ENCODE measurements at places on chromosomes 12 and 14. TPM values are rescaled to one million over a fixed set of nuclear protein-coding genes. Genes with fewer than 3 reads are reported as not detected.

GRCh38 chr12:90407841-90408240, 547.1 kb downstream of the CCER1 start:
- no peak for DNase-seq

DNA sequence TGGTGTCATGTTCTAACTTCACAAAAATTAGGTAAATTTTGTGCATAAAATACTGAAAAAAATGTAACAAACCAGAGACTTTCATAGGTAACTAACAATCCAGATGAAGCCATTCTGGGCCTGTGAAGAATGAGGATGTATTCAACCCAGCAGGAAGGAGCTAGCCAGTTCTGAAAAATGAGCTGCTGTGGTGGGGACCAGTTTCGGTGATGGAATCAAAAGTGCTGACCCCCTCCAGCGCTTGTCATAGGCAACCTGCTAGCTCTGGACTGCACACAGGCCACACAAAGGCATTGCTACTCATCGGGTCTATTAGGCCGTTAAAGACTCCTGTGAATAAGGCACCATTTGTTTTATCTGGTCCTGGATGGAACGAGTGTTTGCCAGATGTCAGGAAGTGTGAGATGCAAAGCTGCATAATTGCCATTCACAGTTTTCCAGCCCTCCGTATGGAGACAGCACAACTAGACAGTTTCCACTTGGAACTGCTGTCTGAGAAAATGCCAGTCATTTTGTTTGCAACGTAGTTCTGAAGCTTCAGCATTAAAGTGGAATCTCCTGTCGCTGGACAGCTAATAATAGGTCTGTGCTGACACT, 3.3 kb upstream of the RIMBP2 start:
- no peak for DNase-seq

GRCh38 chr12:75709503-75709902, 198.1 kb upstream of the KRR1 start:
- no peak for DNase-seq

DTX1 gene
- 7.0 TPM for total RNA-seq

SLC35E3 gene
- total RNA-seq: 25.6 TPM

LHX5 gene
- total RNA-seq: not detected

All from upper lobe of left lung (tissue), 6 donors.